Mesothelial cell of epicardium (in vitro differentiated cells): ENCODE measurements at places on chromosomes 16 and 17. TPM values are rescaled to one million over a fixed set of nuclear protein-coding genes. Genes with fewer than 3 reads are reported as not detected.

DNA sequence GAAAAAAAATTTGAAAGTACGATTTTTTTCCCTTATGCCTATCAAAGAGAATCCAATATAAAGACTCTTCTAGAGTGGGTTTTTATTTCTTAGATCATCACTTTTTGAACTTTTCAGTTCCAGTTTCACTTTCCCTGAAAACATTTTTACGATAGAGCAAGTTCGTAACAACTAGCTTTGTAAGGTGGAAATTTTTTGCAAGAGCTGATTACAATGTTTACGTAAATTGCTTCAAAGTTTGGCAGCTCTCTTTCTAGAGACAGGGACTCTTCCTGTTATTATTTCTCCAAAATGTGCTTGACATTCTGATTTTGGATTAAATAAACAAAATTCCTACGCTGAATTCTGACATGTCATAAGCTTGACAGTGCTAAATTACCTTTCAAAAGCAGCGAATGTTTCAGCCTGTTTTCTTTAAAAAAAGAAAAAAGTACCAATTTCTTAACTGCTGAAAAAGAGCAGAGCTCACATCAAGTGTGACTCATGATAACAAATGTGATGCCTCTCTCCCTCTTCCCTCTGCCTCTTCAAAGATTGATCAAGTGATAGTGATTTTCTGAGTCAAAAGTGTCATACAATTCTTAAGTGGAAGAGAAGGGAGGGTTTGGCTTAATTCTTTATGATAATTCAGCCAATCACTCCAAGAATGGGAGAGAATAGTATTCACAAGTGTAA is 175.2 kb downstream of the KCNJ2 start:
- DNase-seq: no peak

DNA sequence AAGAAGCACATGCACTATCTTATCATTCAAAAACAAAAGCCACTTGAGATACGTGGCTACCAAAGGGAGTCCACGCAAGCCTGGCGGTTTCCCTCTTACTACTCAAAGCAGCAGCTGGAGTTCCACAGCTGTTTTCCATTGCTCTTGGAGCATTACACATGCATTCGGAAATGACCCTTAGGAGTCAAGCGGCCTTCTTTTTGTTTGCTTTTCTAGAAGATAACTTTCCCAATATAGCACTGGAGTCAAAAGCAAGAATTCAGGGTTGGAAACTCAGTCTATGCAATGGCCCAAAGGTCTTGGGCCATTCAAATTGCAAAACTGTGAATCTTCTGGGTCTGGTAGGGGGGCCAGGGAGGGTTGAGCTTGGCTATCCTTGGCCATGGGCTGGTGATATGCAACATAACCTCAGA is 97.8 kb upstream of the MAF start:
- no peak for DNase-seq

GRCh38 chr17:57714665-57715180 is 30.4 kb downstream of the CCDC182 start:
- no peak for DNase-seq

DNA sequence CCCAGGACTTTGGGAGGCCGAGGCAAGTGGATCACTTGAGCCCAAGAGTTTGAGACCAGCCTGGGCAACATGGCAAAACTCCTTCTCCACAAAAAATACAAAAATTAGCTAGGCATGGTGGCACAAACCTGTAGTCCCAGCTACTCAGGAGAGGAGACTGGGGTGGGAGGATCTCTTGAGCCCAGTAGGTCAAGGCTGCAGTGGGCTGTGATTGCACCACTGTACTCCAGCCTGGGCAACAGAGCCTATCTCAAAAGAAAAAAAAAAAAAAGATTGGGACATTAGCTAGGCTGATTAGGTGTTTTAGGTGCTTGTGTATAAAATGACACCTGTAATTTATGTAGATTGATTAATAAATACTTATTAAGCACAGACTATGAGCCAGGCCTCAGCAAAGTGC is 10.1 kb downstream of the GFOD2 start:
- no peak for DNase-seq

Gene ABI3
- 0.51 to 1.3 TPM (median 0.69 TPM) in 3 replicates for total RNA-seq
